ENCODE measurements at places on chromosomes 1 and 21. TPM values are rescaled to one million over a fixed set of nuclear protein-coding genes. Genes with fewer than 3 reads are reported as not detected.

Gene MIXL1
- total RNA-seq, result not detected

Gene HUNK
- 0.35 TPM for total RNA-seq

Gene ZNF695
- not detected for total RNA-seq

Gene UBE2U
- not detected for total RNA-seq
